HS-27A (cell line): ENCODE measurements at places on chromosomes 2 and 18.

DNA sequence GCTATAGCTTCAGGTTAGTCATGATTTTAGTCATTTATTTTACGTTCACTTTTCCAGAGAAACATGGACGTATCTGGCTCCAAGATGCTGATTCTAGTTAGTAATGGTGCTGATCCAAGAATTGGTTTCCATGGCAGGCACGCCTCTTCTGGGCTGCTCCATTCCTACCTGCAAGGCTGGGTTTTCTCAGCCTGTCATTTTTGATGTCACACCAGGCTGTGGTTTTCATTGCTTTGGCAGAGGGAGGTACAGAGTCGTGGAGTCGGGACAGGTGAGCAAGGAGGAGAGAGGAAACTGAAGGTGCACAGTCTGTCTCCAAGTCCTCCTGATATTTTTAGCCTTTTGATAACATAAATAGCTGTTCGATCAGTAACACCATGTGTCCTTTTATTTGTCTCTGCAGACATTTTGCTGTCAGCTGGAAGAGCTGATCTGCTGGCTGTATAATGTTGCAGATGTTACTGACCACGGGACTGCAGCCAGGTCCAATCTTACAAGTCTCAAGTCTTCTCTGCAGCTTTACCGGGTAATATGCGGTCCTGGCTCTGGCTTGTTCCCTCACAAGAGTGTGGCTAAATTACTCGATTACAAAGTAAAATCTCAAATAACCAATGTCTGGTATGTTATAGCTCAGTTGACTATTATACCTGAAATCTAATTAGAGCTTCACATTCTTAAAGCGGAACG, 17.8 kb downstream of the CEP68 start:
- DNase-seq, result no peak

DNA sequence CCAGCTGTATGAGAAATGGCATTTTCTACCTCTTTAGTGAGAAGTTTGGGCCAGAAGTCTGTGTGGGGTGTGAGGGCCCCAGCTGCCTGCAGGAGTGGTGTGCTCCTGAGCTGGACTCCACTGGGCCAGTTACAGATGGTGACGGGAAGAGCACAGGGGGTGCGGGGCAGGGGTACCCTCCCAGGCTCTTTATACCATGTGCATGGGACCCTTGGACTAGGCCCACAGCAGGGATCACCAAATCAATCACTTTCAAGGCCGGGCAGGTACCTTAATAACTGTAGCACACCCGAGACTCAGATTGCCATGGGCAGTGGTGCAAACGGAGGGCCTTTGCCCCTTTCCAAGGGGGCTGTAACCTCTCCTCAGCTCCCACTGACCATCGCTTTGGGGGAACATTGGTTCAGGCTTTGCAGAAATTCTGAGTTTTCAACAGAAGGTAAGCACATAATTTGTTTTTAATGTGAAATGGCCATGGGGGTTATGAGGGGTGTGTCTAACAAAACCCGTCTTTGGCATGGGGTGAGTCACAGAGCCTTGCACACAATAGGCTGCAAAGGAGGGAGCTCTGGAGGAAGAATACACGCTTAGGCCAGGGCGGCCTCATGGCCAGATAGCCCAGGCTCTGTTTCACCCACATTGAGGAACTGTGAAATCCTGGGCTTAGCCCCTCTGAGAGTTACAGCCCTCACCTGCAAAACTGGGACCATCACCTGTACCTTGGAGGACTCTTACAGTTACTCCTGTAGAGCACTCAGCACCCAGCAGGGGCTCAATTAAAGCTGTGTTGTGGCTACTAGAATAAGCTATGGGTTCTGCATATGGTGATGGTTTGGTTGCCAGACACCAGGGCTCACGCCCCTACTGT, 141.0 kb upstream of the BCL2L11 start:
- no peak for DNase-seq

- no peak for DNase-seq
These were observed 9.8 kb downstream of the TMX3 start for GRCh38 chr18:68705119-68705518.

DNA sequence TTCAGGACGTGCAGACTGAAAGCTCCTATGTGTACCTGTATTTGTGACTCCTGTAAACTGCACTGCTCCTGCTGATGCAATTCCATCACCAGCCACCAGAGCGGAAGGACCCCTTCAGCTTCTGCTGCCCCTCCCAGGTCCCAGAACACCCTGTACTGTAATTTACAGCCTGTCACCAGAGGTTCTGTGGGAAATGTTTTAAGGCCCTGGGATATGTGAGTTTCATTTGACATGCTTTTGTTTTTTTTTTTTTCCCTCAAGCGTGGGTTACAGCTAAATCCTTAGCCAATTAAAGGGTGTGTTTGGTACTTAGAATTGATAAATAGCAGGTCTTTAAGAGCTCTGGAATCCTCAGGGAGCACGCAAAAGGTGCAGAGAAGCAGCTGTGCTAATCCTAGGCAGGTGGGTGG, 79.4 kb downstream of the KCTD1 start:
- no peak for DNase-seq

DNA sequence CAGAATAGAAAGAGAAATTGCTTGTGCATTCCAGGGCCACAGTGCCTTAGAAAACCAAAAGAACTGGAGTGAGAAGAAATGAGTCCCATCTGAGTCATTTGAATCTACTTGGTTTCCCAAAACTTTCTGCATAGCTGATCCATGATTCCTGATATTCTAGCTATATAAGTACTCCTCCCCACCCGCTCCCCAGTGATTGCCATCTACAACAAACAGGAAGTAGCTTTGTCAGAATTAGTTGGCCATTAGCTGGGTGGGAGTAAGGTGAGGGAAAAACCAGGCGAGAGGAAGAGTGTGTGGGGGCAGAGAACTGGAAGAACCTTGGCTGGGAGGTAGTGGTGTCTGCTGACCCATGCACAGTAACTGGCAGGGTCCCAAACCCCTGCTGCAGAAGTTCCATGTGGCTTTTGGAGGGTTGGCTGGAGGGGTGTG, 122.1 kb downstream of the ACAA2 start:
- peak; percentile 81 for DNase-seq

- DNase-seq, result no peak
These were observed 62.6 kb downstream of the TRPM8 start for GRCh38 chr2:233979748-233980147.

DNA sequence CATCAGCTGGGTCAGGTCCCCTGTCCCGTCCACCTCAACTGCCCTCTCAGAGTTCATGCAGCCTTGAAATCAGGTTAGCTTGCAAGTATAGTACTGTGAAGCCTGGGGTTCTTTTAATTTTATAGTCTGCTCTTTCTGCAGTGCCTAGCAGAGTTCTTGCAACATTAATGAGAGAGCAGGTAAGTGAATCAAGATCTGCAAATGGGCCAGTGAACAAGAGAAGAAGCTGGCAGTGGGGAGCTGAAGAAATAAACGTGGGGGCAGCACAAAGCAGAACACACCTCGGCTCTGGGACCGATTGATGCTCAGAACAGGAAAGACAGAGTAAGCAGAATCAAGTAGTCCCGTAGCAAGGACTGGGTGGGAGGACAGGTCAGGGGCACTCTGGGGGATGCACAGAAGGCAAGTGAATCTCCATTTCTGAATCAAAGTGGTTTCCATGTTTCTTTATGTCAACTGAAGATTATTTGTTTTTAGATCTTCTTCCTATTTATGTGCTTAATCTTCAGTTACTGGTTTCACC, 675.5 kb downstream of the RNF144A start:
- DNase-seq, result no peak

DNA sequence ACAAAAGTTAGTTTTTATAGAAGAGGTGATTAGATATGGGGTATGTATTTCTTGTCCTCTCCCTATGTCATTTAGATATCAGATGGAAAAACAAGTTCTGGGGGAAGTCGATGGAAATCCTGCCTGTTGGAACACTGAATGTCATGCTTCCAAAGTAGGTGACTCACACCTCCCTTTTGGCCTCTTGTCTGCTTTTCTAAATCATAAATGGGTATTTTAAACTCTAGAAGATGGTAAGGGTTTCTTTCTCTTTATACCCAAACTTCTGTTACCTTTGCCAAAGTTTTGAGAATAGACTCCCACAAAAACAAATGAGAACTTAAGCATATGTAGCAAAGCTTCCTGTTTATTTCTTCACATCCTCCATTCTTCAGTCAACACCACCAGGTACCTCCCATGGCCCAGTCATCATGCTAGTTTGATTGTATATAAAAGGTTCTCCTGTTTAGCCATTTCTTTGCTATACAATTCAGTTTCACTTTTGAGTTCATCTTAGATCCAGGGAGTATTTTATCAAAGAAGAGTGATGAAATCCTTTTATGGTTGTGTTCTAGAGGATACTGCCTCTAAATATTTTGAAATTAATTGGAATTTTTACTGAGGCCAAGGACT, 63.9 kb downstream of the PRKRA start:
- no peak for DNase-seq

DNA sequence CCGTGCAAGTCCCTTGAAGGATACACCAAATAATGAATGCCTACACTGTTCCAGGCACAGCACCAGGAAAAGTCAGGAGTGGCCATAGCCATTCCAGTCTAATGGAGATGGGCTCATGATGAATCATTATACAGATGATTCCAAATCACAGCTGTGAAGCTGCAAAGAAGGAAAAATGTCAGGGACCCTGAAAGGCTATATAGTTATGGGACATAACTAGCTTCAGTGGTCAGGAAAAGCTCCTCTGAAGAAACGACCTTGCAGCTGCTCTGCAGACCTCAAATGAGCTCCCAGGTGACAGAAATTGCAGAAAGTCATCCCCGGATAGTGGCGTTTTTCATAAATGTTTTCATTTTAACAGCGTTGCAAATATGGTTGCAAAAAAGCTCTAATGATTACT, 200.8 kb downstream of the PTGR3 start:
- DNase-seq, result no peak

GRCh38 chr2:152580714-152581113, 136.5 kb downstream of the PRPF40A start:
- no peak for DNase-seq

GRCh38 chr18:31439807-31440325, 7.7 kb upstream of the DSG3 start:
- DNase-seq, result no peak

GRCh38 chr2:78355967-78356366, 669.5 kb upstream of the REG3G start:
- no peak for DNase-seq

- no peak for DNase-seq
These were observed 67.8 kb upstream of the EPAS1 start for GRCh38 chr2:46229134-46230063.

DNA sequence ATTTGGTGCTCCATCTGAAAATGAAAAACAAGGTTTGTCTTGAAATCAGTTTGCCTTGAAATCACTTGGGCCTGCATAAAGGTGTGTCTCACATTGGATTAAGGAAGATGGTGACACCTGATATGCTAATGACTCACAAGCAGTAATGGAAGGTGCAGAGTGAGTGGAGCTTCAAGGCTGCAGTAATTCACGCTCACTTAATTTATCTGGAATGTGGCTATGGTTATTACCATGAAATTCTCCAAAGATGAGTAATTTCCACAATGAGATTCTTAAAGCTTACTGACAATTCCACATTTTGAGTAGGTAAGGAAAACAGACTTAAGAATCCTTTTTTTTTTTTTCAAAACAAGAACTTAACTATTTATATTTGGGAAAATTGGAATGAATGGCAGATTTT, 156.8 kb downstream of the PAX3 start:
- no peak for DNase-seq

- DNase-seq, result no peak
These were observed 217.2 kb downstream of the DOK6 start for GRCh38 chr18:69617888-69618287.

GRCh38 chr2:12742891-12743290, 26.2 kb downstream of the TRIB2 start:
- DNase-seq, result no peak

DNA sequence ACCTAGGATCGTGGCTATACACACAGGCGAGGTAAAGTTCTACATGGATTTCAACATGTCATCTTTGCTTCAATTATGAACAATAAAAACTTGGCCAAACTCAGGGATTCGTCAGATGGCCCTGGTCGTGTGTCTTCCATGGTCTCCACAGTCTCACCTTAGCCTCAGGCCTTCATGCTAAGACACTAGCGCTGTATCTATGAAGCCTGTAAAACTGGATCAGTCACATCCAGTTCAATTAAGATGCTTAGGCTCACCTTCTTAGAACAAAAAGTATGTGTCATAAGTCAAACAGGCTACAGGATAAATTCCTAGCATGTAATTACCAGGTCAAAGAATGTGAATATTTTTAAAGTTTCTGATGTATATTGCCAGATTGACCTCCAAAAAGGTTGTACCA, 113.7 kb upstream of the NRP2 start:
- no peak for DNase-seq

- peak; percentile 76 for DNase-seq
These were observed 179.7 kb downstream of the ANAPC1 start for GRCh38 chr2:111704246-111704645.

GRCh38 chr2:38016219-38016618, 59.7 kb downstream of the CYP1B1 start:
- DNase-seq, result no peak

GRCh38 chr18:53686965-53687364, 537.5 kb downstream of the MBD2 start:
- no peak for DNase-seq

DNA sequence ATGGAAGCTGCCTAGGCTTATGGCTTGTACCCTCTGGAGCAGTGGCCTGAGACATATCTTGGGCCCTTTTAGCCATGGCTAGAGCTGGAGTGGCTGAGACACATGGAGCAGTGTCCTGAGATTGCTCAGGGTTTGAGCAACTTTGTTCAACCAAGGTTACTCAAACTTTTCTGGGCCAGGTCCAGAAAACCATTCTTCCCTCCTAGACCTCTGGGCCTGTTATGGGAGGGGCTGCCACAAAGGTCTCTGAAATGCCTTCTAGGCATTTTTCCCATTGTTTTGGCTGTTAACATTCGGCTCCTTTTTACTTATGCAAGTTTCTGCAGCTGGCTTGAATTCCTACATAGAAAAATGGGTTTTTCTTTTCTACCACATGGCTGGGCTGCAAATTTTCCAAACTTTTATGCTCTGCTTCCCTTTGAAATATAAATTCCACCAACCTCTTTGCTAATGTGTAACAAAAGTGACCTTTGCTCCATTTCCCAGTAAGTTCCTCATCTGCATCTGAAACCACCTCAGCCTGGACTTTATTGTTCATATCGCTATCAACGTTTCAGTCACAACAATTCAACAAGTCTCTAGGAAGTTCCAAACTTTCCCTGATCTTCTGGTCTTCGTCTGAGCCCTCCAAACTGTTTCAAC, 84.9 kb upstream of the MAP4K3 start:
- no peak for DNase-seq

- DNase-seq, result no peak
These were observed 1748.4 kb upstream of the CELF4 start for GRCh38 chr18:39313992-39314391.

DNA sequence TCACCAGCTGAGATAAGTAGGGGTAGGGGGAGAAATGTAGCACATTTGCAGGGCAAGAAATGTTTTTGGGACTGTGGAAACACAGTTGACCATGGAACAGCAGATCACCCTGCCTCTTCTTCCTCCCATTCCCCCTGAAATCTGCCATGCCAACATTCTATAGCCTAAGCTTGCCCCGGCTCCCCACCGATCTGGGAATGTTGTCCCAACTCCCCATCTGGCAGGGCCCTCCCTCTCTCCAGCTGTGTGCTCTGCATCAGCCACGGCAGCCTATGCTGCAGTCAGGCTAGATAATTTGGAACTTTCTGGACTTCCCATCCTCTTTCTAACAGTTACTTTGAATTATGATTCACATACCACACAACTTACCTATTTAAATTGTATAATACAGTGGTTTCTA, 425.1 kb upstream of the RAB6C start:
- DNase-seq, result no peak
